ENCODE measurements at places on chromosomes 5 and 9.

GRCh38 chr5:111655169-111655924 lies 101.6 kb downstream of the NREP start:
- DNase-seq, result no peak

DNA sequence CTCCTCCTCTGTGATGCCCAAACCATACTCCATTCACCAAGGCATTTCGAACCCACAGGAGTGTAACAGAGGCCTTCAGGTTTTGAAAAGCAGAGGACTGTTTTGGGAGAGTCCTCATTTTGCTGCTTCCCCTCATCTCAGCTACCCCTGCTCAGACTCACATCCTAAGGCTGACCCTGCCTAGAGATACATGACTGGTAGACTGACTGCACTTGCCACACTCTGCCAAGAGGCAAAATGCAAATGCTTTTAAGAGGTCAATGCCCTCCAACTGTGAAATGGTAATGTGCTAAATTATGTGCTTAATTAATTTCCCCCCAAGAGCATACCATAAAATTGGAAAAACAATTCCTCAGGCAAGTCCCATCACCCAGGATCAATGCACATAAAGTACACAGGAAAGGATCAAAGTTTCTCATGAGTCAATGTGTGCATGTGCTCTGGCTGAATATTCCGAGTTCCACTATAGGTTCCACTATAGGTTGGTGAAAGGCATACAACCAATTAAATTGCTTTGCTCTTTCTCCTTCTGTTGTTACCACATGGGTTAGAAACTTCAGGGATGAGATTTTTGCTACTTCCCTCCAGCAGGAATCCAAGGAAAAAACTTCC lies 87.0 kb downstream of the RGS7BP start:
- no peak for DNase-seq

- no peak for DNase-seq
Measured at GRCh38 chr5:72722792-72723452, 93.5 kb upstream of the TNPO1 start.

GRCh38 chr5:18270635-18271338 lies 636.5 kb downstream of the TAF11L14 start:
- no peak for DNase-seq

GRCh38 chr5:76841361-76841760 lies 8.5 kb upstream of the S100Z start:
- DNase-seq, result no peak

DNA sequence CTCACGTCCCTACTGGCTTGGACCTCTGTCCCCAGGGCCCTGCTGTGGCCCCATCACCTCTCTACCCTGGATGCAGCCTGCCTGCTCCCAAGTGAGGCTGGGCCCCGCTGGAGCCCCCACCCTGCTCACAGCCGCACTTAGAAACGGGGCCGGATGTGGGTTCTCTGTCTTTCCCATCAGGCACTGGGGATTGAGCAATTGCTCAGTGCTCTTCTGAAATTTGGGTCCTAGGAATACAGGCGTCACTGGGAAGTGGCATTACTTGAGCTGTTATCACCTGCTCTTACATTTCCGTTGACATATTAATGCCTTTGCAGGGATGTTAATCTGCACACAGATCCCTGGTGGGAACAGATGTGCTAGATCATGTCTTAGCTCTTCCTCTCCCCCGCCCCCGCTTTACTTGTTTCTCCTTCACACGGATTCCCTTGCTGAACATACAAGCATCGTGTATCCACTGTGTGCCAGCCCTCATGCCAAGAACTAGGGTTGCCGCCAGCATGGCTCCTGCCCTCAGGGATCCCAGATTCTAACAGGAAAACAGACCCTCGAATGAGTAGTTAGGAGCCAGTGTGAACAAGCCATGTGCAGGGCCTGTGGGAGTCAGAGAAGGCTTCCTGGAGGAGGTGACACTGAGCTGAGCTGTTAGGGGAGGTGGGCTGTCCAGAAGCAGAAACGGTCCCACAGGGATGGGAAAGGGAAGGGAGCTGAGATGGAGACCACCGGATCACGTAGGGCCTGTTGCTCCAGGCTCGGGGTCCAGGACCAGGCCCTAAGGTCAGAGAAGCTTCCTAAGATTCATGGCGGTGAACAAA lies 65.1 kb downstream of the NEK6 start:
- DNase-seq, result no peak

DNA sequence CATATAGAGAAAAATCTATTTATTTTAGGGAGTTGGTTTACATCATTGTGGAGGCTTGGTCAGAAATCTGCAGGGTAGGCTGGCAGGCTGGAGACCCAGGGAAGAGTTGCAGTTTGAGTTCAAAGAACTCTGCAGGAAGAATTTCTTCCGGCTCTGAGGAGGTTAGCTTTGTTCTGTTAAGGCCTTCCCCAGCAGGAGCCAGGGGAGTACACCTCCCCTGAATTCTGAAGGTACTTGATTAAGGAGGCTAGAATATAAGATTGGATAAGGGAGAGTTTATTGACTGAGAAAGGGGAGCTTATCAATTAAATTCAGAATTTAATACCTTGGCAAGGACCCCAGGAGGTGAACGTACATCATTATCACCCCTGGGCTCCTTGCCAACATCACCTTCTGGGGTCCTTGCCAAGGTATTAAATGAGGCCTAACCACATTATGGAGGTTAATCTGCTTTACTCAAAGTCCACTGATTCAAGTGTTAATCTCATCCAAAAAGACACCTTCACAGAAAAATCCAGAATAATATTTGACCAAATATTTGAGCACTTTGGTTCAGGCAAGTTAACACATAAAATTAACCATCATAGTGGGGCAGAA lies 351.7 kb downstream of the CWC27 start:
- no peak for DNase-seq

- no peak for DNase-seq
Measured at GRCh38 chr9:99130069-99130468, 25.2 kb downstream of the TGFBR1 start.

DNA sequence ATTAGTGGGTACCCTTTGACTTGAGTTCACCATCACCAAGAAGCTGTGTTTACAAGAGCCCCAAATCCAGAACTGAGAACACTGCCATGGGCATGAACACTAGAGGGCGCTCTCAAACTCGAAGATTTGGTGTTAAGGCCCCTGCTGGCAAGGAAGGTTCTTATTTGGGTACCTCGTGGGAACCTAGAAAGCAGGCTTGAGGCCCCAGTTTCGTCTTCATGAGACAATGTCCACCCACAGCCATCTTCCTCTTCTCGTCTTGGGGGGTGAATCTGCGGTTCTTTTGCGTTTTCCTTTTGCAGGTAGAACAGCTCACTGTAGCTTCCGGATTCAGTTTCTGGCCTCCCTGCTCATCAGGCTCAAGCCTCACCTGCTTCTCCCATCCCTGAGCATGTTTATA lies 184.0 kb downstream of the SEMA5A start:
- no peak for DNase-seq

DNA sequence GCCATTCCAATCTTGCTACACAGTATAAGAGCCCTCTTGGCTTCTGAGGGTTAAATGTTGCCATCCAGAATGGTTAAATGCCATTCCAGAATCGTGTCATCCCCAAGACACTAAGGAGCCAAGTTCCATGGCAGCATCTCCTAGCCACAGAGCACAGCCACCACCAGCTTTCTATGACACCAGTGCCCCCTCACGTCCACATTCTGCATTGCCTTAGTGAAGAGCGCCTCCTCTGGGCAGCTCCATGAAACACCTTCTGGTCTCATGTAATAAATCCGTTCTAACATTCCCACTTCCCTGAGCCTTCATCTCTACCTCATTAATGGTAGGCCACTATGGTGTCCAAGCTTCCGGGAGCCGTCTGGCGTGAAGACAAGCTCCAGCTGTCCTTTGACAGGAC lies 12.4 kb downstream of the CBY3 start:
- DNase-seq, result peak; percentile 4

DNA sequence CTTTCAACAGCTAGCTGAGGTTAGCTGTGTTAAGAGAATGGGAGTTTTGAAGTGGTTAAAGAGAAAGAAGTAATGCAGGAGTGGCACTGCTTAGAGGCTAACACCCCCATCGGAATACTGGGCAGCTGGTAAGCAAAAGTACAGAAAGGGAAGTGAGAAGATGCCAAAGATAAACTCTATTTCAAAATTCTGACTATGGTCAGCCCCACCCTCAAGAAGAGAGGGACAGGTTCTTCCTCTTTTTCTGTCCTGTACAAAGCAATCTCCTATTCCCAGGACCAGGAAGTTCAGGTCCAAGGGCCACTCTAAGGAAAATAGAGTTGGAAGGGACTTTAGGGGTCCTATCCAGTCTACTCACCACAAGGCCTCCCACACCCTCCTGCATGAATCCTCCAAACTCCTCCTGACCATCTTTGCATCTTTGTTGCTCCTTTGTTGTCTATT lies 45.9 kb upstream of the JAK2 start:
- no peak for DNase-seq

DNA sequence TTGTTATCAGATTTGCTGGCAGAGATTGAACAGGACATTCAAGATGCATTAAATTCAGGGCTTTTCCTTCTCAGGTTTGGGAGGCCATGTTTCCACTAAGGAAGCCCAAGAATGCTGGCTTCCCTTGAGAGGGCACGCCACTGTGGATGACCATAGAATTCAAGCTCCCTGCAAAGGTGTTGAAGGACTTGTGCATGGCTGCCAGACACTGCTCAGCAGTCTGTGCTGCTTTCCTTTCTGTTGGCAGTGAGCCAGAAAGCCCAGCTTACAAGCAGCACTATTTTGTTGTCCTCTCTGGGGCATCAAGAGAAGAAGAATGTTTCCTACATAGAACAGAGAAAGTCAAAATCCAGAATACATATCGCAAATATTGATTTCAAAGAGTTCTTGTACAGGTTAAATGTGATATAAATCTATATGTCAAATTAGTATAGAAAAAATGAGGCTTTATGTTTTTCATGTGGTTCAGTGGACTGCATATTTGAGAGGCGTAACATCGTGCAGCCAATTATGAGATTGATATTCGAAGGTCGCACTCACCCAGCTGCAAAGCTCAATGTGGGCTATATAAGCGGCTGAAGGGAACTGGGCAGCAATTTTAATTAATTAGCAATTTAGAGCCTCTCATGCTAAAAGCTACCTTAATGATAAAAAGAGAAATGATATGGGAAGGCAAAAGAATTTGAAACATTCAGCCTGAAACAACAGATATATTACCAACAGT lies 103.1 kb upstream of the ISL1 start:
- no peak for DNase-seq

DNA sequence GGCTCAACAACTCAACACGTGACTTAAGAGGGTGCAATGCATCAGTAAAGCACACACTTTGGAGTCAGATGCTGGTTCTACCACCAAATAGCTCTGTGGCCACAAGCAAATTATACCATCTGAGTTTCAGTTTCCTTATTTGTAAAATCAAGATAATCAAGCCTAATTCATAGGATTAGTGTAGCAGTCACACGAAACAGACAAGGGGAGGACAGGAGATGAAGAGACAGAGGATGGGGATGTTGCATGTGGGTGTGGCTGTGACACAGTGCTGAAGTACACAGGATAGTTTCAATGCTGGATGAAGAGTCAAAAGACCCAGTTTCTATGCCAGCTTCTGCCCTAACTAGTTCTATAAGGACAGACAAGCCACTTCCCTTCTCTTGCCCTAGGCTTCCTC lies 60.2 kb downstream of the SPOCK1 start:
- no peak for DNase-seq
